ENCODE measurements at places on chromosomes 2 and 18. TPM values are rescaled to one million over a fixed set of nuclear protein-coding genes. Genes with fewer than 3 reads are reported as not detected.

The GREB1 gene
- 219 TPM for total RNA-seq

The ASXL3 gene
- total RNA-seq = 23.2 TPM

The CD207 gene
- total RNA-seq = 1.5 TPM

GRCh38 chr2:20953146-20953824 lies 90.6 kb downstream of the APOB start:
- no peaks in the 10 kb centered on the region for H3K36me3 ChIP-seq
- H3K4me3 ChIP-seq = no peak overlapping the region
- H3K27ac ChIP-seq = no peak overlapping the region

The ST8SIA3 gene
- not detected for total RNA-seq

The ZNF892 gene
- 8.2 TPM for total RNA-seq

The NEB gene
- total RNA-seq = 0.46 TPM

GRCh38 chr2:209426432-209426831 lies 2.6 kb downstream of the MAP2 start:
- DNase-seq = no peak
- H3K36me3 ChIP-seq = no peaks in the 10 kb centered on the region

DNA sequence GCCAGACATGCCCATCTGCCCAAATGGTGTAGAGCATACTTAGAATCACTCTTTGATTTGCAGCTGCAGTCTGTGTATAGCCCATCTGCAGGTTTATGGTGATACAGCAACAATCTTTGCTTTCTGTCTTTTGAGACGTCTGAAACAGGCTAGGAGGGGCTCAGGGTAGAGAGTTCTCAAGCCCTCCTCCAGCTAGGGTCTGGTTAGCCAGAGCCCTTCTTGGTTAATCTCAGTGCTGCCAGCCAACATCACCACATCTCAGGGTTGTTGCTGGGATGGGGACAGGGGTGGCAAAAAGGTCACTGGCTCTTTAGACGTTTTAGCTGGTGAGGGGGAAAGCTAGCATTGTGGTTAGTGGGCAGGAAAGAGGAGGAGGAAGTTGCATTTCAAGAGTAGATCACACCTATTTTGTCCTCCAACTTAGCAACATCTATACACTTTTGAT lies 136.6 kb upstream of the ACAA2 start:
- no peaks in the 10 kb centered on the region for H3K27me3 ChIP-seq
- no peak overlapping the region for H3K4me3 ChIP-seq
- no peaks in the 10 kb centered on the region for H3K4me1 ChIP-seq
- H3K36me3 ChIP-seq = no peaks in the 10 kb centered on the region
- no peak overlapping the region for H3K27ac ChIP-seq

DNA sequence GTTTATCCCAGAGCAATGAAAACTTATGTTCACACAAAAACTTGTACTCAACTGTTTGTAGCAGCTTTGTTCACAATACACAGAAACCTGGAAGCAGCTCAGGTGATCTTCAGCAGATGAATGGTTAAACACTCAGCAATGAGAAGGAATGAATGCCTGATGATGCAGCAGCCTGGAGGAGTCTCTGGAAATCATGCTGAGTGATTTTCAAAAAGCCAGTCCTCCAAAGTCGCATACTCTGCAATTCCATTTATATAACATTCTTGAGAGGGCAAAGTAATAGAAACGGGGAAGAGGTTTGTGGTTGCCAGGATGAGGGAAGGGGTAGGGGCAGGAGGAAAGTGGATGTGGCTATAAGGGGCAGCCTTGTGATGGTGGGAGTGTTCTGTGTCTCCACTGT lies 108.1 kb downstream of the CTIF start:
- no peak overlapping the region for H3K4me3 ChIP-seq
- no peak for DNase-seq
- H3K4me1 ChIP-seq = no peaks in the 10 kb centered on the region
- no peak overlapping the region for H3K27ac ChIP-seq

DNA sequence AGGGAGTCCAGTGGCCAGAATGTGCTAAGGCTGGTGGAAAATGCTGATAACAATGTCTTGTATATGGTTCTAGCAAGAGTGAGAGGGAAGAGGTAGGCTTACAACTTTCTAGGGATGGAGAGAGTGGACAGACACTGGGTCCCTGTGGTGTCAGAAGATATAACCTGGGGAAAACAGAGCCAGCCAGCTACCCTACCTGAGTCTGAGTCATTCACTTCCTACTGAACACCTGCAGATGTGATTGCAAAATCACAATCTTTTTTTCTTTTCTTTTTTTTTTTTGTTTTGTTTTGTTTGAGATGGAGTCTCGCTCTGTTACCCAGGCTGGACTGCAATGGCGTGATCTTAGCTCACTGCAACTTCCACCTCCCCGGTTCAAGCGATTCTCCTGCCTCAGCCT lies 7.3 kb downstream of the TET3 start:
- H3K4me1 ChIP-seq = peaks cover 3% of the 10 kb centered on the region
- no peaks in the 10 kb centered on the region for H3K36me3 ChIP-seq
- H3K4me3 ChIP-seq = no peak overlapping the region
- DNase-seq = no peak
- H3K27me3 ChIP-seq = no peaks in the 10 kb centered on the region
- H3K27ac ChIP-seq = no peak overlapping the region

DNA sequence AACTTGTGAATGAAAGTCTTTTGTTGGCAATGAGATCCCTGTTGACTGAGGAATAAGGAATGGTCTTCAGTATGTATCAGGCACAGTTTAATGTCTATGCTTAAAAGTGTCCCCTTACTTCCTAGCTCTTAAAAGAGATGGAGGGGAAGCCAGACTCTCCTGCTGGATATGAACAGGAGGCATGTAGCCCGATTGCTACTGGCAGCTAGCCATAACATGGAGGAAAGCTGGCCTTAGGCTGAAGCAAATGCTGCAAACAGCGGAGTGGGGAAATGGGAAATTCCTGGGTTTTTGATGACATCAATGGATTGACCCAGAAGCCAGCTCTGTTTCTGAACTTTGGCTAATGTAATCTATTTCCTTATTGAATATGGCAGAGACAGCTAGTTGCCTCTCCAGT lies 266.1 kb downstream of the SLC4A3 start:
- no peaks in the 10 kb centered on the region for H3K4me1 ChIP-seq
- no peaks in the 10 kb centered on the region for H3K36me3 ChIP-seq
- no peaks in the 10 kb centered on the region for H3K27me3 ChIP-seq
- no peak overlapping the region for H3K27ac ChIP-seq

- no peaks in the 10 kb centered on the region for H3K4me1 ChIP-seq
- H3K27ac ChIP-seq = no peak overlapping the region
- no peak for DNase-seq
- H3K27me3 ChIP-seq = no peaks in the 10 kb centered on the region
Measured at GRCh38 chr2:231235217-231235616, 36.8 kb downstream of the ARMC9 start.

DNA sequence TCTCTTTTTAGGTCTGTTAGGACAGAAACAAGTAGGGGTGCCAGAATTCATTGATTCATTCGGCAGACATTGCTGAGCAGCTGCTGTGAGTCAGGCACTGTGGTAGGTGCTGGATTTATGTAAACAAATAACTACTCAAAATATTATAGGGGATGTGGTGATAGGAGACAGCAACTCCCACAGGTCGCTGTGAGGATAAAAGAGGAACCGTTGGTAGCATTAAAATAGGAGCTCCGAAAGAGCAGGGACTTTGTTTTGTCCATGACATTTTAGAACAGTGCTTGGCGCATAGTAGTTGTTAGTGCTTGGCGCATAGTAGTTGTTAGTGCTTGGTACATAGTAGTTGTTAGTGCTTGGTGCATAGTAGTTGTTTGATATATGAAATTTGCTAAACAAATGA lies 29.2 kb downstream of the ATP6V1C2 start:
- no peak overlapping the region for H3K27ac ChIP-seq
- no peaks in the 10 kb centered on the region for H3K4me1 ChIP-seq
- H3K4me3 ChIP-seq = no peak overlapping the region
- H3K27me3 ChIP-seq = no peaks in the 10 kb centered on the region
- no peak for DNase-seq

The IMPA2 gene
- 19.3 TPM for total RNA-seq

The NPHP1 gene
- total RNA-seq = 6.1 TPM

DNA sequence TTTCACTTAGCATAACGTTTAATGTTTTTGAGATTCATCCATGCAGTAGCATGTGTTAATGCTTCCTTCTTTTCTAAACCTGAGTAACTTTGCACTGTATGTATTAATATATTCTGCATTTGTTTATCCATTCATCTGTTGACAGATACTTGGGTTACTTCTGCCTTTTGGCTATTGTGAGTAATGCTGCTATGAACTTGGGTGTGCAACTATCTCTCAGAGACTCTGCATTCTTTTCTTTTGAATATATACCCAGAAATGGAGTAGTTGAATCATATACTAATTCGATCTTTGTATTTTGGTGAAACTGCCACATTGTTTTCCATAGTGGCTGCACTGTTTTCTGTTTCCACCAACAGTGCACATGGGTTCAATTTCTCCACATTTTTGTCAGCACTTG lies 128.3 kb downstream of the SH3BP4 start:
- H3K4me3 ChIP-seq = no peak overlapping the region
- no peaks in the 10 kb centered on the region for H3K36me3 ChIP-seq
- H3K4me1 ChIP-seq = no peaks in the 10 kb centered on the region
- H3K27ac ChIP-seq = no peak overlapping the region

The UBE2F gene
- 44.0 TPM for total RNA-seq

DNA sequence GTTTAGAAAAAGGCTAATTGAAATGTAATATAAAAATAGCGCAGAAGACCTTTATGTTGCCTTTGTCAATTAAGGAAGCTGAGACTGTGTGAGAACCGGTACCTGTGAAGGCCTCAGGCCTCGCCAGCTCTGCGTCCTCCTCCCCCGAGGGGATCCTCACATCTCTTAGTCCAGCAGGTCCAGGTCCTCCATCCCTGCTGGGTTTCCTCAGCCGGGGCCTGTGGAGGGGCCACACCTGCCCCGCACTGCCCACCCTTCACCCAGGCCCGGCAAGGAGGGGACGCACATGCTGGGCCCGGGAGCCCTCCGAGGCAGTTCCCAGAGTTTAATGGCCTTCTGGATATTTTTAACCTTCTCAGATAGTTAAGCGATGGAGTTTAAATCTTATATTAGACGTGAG lies 3.5 kb downstream of the KCNG2 start:
- H3K4me1 ChIP-seq = no peaks in the 10 kb centered on the region
- H3K36me3 ChIP-seq = no peaks in the 10 kb centered on the region
- no peak overlapping the region for H3K27ac ChIP-seq
- DNase-seq = no peak

DNA sequence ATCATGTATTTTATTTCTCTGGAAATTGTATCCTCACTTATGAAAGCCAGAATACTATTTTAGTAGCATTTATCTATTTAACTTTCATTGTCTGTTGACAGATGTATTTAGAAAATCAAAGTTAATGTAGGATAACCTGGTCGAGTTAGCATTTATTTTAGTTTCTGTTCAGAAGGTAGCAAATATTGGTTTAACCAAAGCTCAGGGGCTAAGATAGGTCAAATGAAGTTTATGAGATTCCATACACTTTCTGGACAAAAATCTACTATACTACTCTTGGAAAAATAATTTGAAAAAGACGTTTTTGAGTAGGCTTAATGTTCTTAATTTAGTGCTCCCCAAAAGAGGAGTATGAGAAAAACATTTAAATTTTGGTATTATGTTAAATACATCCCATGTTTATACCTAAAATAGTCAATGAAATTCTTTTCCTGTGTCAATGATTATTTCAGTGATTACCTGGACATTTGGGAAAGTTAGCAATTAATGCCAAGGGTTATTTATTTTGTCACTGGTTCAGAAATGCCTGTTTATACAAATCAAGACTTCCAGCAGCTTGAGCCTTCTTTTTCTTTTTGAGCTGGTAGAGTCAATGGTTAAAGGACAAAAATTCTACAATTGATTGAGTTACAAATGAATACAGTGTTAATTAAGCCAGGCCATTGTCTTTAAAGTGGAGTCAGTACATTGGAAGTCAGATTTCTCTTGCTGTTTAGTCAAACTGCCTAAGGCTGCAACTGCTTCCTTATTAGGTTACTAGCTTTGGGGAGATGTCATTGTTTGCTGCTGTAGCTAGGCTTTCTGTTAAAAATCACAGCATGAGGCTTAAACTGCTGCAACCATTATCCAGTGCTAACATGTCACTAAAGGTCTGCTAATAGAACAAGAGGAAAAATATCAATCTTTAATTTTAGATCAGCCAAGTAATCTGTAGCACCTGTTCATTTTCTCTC lies 182.3 kb downstream of the CAMKMT start:
- no peaks in the 10 kb centered on the region for H3K36me3 ChIP-seq
- H3K27ac ChIP-seq = no peak overlapping the region
- H3K27me3 ChIP-seq = no peaks in the 10 kb centered on the region
- H3K4me1 ChIP-seq = no peaks in the 10 kb centered on the region

DNA sequence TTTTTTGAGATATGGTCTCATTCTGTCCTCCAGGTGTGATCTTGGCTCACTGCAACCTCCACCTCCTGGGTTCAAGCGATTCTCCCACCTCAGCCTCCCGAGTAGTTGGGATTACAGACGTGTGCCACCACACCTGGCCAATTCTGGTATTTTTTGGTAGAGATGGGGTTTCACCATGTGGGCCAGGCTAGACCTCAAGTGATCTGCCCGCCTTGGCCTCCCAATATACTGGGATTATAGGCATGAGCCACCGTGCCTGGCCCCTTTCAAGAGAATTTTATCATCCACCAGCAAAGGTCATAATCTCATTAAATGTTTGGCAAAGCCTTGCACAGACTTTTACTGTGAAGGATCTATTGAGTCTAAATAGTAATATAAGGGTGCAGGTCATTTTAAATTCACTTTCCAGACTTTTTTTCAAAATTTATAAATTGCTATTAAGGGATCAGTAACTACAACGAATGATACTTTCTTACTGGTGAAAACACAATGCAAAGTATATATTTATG lies 2.5 kb downstream of the HADHA start:
- no peak overlapping the region for H3K4me3 ChIP-seq
- peaks cover 14% of the 10 kb centered on the region for H3K4me1 ChIP-seq
- no peak for DNase-seq
- H3K27ac ChIP-seq = no peak overlapping the region

The POTEJ gene
- 0.12 TPM for total RNA-seq

The SERPINB7 gene
- 0.23 TPM for total RNA-seq

GRCh38 chr18:2958819-2959298 lies 54.1 kb downstream of the LPIN2 start:
- H3K27ac ChIP-seq = peak overlapping the region; percentile 54
- peaks cover 10% of the 10 kb centered on the region for H3K4me1 ChIP-seq
- no peaks in the 10 kb centered on the region for H3K36me3 ChIP-seq
- H3K4me3 ChIP-seq = no peak overlapping the region

The UCN gene
- 2.8 TPM for total RNA-seq

- no peaks in the 10 kb centered on the region for H3K27me3 ChIP-seq
- no peaks in the 10 kb centered on the region for H3K4me1 ChIP-seq
- DNase-seq = no peak
- no peak overlapping the region for H3K27ac ChIP-seq
- H3K36me3 ChIP-seq = no peaks in the 10 kb centered on the region
Measured at GRCh38 chr2:163187119-163187518, 348.6 kb upstream of the KCNH7 start.
